CD4-positive, alpha-beta T cell treated with Interleukin-6 for 4 hours (primary cell): ENCODE measurements at places on chromosomes 1 and 21.

DNA sequence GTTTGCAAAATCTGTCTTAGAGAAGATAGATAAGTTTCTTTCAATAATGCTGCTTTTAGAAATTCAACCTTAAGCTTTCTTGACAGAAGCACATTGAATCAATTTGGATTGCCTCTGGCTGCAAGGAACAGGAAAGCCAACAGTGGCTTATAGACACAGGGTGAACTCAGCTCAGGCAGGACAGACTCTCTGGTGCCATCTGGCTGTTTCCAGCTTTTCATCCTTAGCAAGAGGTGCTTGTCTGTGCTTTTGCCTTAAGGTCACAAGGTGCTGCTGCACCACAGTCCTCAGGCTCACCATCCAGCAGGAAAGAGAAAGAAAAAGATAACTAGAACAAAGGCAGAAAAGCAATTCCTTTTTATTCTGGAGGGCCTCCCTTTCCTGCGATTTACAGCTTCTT lies 93.7 kb upstream of the ETS2 start:
- no peak for DNase-seq

- no peak for DNase-seq
Measured at GRCh38 chr1:241610056-241610815, 29.9 kb downstream of the CHML start.

- peak; percentile 74 for DNase-seq
Measured at GRCh38 chr21:42309753-42310213, 5.4 kb downstream of the TFF3 start.

GRCh38 chr21:45979651-45980050 lies 1.9 kb upstream of the COL6A1 start:
- no peak for DNase-seq

GRCh38 chr1:75764057-75764655 lies 21.9 kb upstream of the RABGGTB start:
- no peak for DNase-seq
